ENCODE measurements at places on chromosomes 5 and 9.

GRCh38 chr9:136273244-136273865 is 27.7 kb upstream of the QSOX2 start:
- no peak for DNase-seq

GRCh38 chr5:60841361-60841760 is 2.7 kb downstream of the ELOVL7 start:
- no peak for DNase-seq

DNA sequence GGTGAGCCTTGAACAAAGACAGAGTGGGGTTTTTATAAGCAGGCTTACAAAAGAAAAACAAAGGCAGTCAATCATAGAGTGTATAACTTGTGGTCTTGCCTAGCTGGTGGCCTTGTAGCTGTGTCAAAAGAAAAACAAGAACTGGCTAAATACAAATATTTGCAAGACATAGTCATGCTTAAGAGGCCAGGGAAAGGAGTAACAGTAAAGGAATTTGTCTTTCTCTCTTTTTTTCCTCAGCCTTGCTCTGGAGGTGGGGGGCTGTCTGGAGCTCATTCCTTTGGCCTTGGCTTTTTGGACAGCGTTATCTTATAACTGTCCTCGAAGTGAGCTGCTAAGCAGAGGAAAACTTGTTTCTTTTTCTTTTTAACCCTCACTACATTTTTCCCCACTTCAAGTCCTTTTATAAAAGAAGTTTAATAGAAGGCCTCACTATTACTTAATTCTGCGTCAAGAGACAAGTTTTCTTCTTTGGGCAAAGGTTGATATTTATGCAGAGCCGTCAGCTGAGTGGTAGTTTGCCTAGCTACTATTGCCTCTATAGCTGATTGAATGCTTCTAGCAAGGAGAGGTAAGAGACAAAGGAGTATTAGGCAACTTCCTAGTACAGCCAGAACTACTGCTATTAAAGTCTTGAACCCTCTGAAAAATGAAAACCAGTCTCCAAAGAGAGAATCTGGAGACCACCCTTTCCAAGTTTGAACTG is 14.3 kb downstream of the CEL start:
- no peak for DNase-seq

DNA sequence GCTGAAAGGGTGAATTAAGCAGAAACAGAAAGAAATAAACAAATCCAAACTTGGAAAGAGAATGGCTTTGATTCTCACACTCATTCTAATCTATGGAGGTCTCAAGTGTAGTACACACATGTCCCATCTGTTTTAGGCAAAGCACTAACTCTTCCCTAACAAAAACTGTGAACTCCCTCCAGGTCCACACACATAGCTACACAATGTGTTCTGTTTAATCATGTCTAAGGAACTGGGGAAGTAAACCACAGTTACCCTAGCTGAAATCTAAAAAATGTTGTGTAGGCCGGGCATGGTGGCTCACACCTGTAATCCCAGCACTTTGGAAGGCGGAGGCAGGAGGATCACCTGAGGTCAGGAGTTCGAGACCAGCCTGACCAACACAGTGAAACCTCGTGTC is 118.7 kb upstream of the FST start:
- DNase-seq, result no peak

DNA sequence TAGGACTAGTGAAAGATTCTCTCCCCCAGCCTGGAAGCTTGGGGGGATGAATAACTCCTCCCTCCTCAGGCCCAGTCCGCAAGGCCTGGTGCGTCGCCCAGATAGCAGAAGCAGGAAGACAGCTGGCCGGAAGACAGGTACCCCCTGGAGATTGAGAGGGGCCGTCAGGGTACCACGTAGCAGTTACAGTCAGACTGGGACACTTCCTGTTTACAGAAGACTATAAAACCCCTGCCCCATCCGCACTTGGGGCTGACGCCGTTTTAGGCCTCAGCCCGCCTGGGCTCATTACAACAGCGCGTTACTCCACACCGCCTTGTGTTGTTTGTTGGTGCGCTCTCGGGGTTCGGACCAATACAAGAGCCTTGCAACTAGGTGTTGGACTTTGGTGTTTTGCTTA is 15.4 kb downstream of the SEMA6A start:
- DNase-seq, result no peak

- DNase-seq, result no peak
Observed at GRCh38 chr5:92795633-92796032, 785.4 kb downstream of the NR2F1-AS1 start.

GRCh38 chr5:178272591-178272990 is 40.0 kb upstream of the PHYKPL start:
- no peak for DNase-seq

DNA sequence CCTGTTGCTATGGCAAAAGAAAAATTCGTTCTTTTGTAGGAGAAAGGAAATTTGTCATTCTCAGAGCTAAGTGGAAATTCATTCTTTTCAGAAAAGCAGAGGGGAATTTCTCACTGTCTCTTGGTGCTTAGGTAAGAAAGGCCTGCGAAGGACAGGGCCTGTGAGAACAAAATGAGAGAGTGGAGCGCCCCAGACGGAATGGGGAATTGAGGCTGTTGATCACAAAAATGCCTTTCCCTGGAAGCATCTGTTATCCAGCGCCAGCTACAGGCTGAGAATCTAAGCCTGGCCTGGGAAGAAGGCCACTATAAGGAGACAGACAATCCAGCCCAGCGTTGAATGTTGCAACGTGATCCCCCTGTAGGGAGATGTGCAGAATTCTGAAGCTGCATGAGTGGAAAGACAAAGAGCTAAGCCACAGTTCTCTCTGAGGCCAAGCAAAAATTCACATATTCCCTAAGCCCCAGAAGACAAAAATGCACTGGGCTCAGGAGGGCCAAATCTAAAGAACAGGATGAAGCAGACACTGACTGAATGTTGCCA is 44.8 kb upstream of the CLK4 start:
- no peak for DNase-seq

- no peak for DNase-seq
Observed at GRCh38 chr9:134626069-134626423, 15.6 kb upstream of the COL5A1 start.
